ENCODE measurements at places on chromosomes 1 and 21. TPM values are rescaled to one million over a fixed set of nuclear protein-coding genes. Genes with fewer than 3 reads are reported as not detected.

The KRTAP19-4 gene
- not detected for total RNA-seq

The DNASE2B gene
- total RNA-seq: not detected

The SERTAD4 gene
- 0.73 TPM for total RNA-seq

The COL9A2 gene
- total RNA-seq: 0.36 TPM

Measured in A549 treated with CORT108297 at 1 μM for 4 hours (cell line).